ENCODE measurements at places on chromosomes 3 and 15.
A peak's percentile ranks its signal among the peaks of the same experiment; 100 is the strongest.

GRCh38 chr3:148042663-148043445, 633.7 kb downstream of the ZIC1 start:
- no peak for DNase-seq

DNA sequence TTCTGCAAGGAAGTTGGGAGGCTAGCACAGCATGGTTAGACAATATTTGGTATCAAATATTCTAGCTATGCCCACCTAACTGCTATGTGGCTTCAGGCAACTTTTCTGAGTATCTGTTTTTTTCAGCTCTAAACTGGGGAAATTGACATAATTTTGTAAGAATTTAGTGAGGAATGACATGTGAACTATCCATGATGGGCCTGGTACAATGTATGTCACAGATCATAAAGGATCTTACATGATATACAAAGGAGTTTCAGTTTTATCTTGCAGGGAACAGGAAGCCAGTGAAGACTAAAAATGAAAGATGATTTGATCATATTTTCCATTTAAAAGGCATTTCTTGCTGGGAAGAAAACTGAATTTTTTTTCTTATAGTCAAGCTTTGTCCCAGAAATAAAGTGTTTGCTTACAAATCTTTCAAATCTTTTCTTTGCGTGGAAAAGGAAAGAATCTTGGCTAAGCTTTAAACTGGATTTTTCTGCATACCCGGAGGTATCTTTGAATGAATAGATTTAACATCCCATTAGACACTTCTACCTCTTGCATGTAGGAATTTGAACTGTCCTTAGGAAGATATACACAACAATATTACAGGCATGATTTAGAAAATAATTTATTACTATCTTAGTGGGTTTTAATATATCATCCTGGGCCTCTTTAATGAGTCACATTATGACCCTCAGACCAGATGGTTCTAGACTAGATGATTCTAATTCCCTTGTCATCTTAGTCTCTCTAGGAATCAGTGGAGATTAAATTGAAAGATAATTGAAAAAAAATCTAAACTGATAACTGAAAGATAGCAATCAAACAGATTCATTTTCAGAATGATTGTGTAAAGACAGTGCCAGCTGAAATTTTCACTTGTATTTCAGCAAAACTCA, 436.0 kb upstream of the THBS1 start:
- DNase-seq: no peak

- DNase-seq: peak; percentile 42
Measured at GRCh38 chr15:90086868-90087268, 15.4 kb downstream of the IDH2 start.

- no peak for DNase-seq
Measured at GRCh38 chr3:186648851-186649250, 8.7 kb downstream of the FETUB start.

- DNase-seq: no peak
Measured at GRCh38 chr3:60316121-60316797, 935.0 kb downstream of the FHIT start.

DNA sequence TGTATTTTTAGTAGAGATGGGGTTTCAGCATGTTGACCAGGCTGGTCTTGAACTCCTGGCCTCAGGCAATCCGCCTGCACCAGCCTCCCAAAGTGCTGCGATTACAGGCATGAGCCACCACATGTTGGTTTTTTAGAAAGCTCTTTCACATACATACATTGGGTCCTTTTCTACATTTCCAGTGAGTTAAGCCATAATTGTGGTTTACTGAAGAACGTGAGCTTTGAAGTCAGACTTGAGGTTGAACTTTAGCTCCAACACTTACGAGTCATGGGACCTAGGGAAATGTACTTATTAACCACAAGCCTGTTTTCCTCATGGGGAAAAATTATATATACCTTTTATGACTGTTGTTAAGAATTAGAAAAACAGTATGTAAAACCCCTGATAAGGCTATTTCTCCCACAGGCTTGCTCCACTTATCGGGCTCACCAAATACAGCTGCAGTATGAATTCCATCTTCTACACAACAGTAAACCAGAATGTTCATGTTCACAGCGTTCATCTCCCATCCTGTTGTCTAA, 39.0 kb downstream of the GPR160 start:
- no peak for DNase-seq

DNA sequence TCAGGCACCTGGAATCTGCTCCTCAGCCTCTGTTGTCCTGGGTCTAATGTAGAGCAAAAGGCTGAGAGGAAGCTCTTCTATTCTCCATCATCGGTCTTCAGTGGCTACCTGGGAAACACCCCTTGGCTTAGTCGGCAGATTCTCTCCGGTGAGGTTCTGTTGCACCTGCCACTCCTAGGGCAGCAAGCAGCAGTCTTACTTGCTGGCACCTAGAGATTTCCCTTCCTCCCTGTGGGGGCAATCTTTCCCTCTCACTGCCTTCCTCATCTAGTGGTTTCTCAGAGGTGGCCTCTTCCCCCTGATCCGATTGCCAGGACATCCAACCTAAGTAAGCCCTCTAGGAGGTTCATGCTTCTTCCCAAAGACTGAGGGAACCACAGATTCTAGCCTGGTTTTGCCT, 60.8 kb downstream of the PLS1 start:
- no peak for DNase-seq

DNA sequence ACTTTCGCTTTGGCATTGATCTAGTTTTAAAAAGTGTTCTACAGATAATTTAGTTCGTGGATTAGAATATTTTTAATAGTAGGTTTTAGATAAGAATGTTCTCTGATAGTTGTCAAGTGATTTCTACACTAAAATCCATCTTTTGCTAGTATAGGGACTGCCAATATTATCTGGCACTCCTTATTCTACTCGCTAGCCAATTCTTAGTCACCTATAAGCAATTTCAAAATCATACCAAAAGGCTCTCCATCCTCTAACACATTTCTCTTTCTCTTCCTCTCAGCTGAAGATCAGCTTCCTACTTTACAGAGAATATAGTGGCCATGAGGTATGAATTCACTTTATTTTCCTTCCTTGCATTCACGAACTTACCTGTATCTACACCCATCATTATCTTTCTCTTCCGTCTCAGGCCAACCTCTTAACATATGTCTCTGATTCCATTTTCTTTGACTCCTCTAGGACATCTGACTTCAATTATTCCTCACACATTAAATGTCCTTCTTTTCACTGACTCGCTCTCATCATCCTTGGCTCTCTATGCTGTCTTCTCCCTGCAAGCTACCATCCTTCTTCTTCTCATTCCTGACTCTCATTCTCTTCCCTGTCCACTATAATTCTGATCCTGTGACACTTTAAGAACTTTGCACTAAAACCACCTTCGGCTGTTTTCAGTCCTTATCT, 35.5 kb downstream of the C3orf80 start:
- no peak for DNase-seq

GRCh38 chr3:60013241-60013640, 963.4 kb upstream of the CFAP20DC start:
- no peak for DNase-seq

DNA sequence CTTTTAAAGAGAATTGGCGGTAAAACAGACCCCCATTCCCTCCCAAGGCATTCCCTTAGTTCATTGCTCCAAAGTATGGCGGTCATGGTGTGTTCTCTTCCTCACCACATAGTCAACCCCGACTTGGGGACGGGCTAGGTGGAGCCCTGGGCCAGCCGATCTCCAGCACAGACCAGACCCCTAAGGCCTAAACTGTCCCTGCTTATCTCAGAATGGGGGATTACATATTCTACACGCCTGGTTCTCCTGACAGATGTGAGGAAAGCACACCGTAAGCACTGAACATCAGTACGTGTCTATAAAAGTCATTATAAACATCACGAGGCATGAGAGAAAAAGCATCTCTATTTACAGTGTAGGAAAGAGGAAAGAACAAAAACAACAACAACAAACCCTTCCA, 244.5 kb upstream of the STT3B start:
- DNase-seq: no peak

DNA sequence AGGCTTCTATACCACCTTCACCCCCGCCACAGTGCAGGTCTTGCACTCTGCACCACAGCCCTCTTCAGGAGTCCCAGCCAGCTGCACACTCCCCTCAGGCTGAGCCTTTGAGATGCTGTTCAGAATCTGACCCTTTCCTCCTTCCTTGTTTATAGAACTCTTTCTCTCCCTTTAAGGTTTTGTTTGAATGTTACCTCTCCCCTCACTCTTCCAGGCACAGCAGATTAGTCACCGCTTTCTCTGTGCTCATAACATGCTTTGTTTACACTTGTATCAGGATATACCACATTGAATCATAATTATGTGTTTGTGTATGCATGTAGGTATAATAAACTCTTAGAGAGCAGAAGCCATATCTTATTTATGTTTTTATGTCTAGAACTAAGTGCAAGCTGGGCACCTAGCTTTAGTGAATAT, 168.4 kb upstream of the BCL6 start:
- DNase-seq: no peak

DNA sequence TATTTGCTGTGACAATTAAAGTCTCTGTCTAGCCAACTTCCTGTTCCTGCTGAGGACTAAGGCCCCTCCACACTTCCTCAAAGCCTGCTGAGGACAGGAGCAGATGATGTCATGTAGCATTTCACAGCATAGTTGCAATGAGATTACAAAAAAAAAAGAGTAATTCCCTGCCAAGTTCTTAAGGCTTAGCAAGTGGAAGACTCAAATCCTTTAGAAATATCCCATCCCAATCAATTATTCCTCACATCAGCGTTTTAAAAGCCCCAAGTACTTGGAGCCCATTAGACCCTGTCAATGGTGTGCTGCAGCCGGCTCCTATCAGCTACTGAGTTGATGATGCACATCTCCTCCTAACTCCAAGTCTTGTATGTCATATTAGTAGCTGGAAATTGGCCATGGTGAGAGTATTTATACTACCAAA, 51.7 kb downstream of the TRANK1 start:
- DNase-seq: peak; percentile 73

DNA sequence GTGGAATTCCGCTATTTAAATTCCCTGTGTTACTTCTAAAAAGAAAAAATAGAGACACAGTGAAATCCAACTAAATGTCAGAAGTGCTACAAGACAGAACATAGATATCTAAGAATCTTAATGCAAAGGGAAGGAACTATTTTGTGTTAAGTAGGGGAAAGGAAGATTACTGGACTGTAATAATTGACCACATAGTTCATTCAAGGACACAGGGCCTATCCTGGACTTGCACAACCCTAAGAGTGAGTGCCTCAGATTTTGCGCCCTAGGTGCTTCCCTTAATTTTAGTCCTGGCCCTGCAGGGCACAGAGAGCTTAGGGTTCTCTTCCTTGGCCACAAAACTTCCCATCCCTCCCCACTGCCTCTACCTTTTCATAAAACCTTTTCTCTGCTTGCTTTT, 3.5 kb upstream of the IL20RB start:
- no peak for DNase-seq

GRCh38 chr3:194135806-194136518, at the start of gene HES1:
Gene HES1, plus strand, starts transcription at chr3:194136148. Its CDS starts 233 bp downstream, at chr3:194136381.
- DNase-seq: peak; percentile 87

- peak; percentile 48 for DNase-seq
Measured at GRCh38 chr3:159929171-159930141, 59.2 kb upstream of the IL12A start.

- no peak for DNase-seq
Measured at GRCh38 chr3:139652561-139652960, 25.2 kb downstream of the NMNAT3 start.

GRCh38 chr3:188202358-188203138, 48.6 kb downstream of the LPP start:
- no peak for DNase-seq

GRCh38 chr3:23490459-23490858, 287.3 kb downstream of the UBE2E2 start:
- no peak for DNase-seq

GRCh38 chr15:39960411-39960810, 26.5 kb downstream of the EIF2AK4 start:
- DNase-seq: no peak

- no peak for DNase-seq
Measured at GRCh38 chr3:36408146-36408545, 27.8 kb downstream of the STAC start.

GRCh38 chr3:52054661-52055511, 1.5 kb downstream of the DUSP7 start:
- no peak for DNase-seq

DNA sequence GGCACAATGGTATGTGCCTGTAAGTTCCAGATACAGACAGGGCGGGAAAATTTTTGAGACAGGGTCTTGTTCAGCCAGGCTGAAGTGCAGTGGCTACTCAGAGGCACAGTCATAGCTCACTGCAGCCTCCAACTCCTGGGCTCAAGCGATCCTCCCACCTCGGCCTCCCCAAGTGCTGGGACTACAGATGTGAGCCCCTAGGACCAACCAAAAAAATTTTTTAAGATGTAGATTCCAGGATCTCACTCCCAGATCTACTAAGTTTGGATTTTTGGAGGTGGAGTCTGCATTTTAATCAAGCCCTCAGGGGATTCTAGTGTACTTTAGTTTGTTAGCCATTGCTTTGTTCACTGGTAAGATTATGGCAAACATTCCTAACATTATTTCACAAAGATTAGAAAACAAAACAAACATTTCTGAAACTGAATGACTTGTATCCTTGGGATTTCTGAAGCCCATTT, 2.7 kb downstream of the LIPH start:
- DNase-seq: no peak

DNA sequence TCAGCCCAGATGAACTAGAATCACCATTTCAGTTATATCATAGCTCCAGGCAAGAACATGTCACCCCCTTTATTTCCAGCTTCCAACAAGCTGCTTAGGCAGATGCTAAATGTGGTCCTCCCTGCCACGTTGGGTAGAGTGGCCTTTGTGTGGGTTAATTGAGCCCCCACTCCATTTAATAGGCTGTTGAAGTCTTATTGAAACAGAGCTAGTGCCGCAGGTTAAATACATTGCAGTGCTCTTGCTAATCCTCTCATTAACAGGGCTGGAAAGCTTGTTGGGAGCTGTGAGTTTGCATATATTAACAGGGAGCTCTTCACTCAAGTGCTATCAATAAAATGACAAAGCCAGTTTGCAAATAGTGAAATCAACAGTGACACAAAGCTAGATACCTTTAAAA, 248.4 kb upstream of the CMC1 start:
- no peak for DNase-seq

- peak; percentile 46 for DNase-seq
Measured at GRCh38 chr3:149771652-149772271, 19.5 kb upstream of the COMMD2 start.
